ENCODE measurements at places on chromosomes 5 and 9. TPM values are rescaled to one million over a fixed set of nuclear protein-coding genes. Genes with fewer than 3 reads are reported as not detected.

- no peak for DNase-seq
These were observed 127.8 kb upstream of the CCDC180 start for GRCh38 chr9:97179616-97180015.

DNA sequence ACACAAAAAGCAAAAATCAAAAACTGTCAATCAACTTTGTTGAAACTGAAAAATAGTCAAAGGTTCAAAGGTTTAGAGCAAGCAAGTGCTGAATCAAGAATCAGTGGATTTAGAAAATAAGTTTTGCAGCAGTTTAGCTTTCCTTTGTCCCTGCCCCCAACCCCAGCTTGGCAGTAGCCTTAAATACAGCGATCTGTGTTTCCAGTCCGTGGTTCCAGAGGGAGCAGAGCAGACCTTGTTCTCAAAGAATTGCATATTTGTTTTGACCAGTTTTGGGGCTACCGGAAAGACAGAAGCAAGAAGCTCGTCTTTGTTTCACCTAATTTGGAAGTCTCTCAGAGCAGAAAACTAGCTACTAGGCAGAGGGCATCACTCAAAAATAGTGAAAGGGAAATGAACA is 57.2 kb upstream of the PRDM9 start:
- DNase-seq = no peak

GRCh38 chr5:149636861-149637246 is 55.6 kb downstream of the ARHGEF37 start:
- DNase-seq = peak; percentile 81

- DNase-seq = no peak
These were observed 116.5 kb upstream of the CACNA1B start for GRCh38 chr9:137761032-137761431.

The CLIC3 gene
- 4.3 TPM for total RNA-seq
